ENCODE measurements at places on chromosomes 5 and 9. TPM values are rescaled to one million over a fixed set of nuclear protein-coding genes. Genes with fewer than 3 reads are reported as not detected.

The GABRP gene
- total RNA-seq, result not detected

The FRMPD1 gene
- 0.28 TPM for total RNA-seq

The PCDHGB4 gene
- total RNA-seq, result 6.1 TPM

- no peak overlapping the region for H3K4me3 ChIP-seq
- H3K27me3 ChIP-seq, result no peaks in the 10 kb centered on the region
- H3K4me1 ChIP-seq, result peaks cover 9% of the 10 kb centered on the region
- no peak overlapping the region for H3K27ac ChIP-seq
- no peaks in the 10 kb centered on the region for H3K36me3 ChIP-seq
These were observed 133.1 kb downstream of the PIK3R1 start for GRCh38 chr5:68348447-68349222.

DNA sequence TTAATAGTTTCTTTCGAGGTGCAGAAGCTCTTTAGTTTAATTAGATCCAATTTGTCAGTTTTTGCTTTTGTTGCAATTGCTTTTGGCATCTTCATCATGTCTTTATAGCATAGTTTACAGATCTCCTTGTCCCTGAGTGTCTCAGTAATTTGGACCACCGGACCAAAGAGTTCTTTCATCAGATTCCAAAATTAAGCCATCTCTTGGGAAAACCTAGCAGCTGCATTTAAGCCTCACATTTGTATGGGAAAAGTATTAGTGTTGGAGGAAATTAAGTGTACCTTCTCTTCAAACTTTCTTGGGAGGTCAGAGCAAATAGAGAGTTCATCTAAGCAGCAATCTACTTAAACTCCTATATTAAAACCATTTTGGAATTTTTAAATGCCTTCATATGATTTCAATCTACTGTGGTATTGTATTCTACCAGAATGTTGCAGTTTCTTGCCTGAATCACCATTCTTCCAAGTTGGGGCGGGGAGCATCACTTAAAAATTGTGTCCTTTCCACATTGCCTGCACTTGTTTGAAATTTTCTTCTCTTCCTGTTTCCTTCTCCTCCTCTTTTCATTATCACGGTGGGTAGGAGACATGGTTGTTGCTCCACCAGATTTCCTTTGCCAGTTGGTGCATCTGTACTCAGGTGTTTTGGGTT is 97.3 kb upstream of the DAB2 start:
- DNase-seq, result no peak
- no peak overlapping the region for H3K27ac ChIP-seq
- no peak overlapping the region for H3K4me3 ChIP-seq
- no peaks in the 10 kb centered on the region for H3K27me3 ChIP-seq
